Stimulated activated CD4-positive, alpha-beta T cell treated with anti-CD3 and anti-CD28 coated beads, Interleukin-15, amount 100 ng/mL, for 1 hour (primary cell): ENCODE measurements at places on chromosomes 11 and 22.

DNA sequence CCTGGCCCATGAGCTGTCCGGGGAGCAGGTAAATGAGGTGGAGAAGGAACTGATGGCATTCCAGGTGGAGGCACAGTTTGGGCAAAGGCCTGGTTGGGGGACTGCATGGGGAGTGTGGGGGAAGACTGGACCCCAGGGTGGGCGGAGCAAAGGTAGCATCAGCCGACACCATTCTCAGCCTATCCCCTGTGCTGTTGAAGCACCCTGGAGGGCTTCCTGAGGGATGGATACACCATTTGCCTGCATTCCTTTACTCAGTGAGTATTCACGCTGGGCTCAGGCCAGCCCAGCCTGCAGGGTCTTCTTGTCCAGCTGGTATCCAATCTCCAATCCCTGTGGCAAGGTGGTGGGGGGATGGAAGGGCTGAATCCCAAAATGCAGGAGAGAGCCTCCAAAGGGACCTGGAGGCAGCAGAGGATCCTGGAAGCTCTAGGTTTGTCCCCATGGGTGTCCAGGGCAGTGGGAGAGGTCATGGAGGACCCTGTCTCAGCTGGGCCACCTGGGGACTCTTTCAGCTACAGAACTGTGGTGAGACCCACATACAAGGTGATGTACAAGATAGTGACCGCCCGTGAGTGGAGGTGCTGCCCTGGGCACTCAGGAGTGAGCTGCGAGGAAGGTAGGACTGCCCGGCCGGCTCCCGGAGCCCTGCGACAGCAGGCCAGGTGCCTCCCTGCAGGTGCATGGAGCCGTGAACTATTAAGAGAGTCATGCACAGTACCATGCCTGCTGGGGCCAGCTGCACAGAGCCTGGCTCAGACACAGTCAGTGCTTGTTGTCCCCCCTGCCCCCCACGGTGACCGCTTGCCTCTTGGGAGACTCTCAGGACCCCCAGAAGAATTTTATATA lies 9.5 kb downstream of the EMID1 start:
- no peak for DNase-seq

- no peak for DNase-seq
These were observed 69.6 kb upstream of the TEAD1 start for GRCh38 chr11:12604557-12605153.

- DNase-seq = no peak
These were observed 3.2 kb downstream of the DBX1 start for GRCh38 chr11:20156876-20157613.

- no peak for DNase-seq
These were observed at the start of gene MCHR1 for GRCh38 chr22:40679249-40679963. Gene MCHR1, plus strand, starts transcription at chr22:40679484. Its CDS starts 169 bp downstream, at chr22:40679653.
